Activated CD4-positive, alpha-beta T cell treated with anti-CD3 and anti-CD28 coated beads, Interleukin-2, amount 50 U/mL, for 16 hours (primary cell): ENCODE measurements at places on chromosomes 5 and 9.

GRCh38 chr9:6845880-6846279 is 88.1 kb downstream of the KDM4C start:
- DNase-seq = no peak

DNA sequence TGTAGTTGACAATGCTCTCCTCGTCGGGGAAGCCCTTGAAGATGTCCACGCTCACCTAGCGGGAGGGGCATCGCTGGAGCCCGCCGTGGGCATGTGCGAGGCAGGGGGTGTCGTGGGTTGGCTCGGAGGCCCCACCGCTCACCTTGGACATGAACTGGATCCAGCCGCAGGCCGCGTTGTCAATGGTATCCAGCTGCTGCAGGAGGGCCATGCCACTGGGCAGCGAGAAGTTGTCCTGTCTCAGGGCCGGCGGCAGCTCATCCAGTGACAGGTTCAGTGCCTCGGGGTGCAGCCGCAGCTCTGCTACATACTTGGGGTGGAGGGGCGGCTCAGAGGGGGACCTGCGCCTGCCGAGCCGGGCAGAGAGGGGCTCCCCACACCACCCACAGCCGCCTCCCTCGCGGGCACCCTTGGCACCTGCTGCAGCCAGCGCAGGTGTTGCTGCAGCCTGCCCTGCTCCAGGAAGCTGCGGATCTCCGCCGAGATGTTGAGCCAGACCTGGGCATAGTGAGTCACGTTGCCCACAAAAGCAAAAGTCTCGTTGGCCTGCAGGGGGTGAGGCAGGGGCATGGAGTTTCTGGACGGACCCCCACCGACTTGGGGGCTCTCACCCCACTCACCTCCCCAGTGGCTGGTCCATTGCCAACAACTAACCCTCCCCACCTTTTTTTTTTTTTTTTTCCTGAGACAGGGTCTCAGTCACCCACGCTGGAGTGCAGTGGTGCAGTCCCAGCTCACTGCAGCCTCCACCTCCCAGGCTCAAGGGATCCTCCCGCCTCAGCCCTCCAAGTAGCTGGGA is 9.1 kb downstream of the ABCA2 start:
- DNase-seq = no peak

GRCh38 chr9:19230355-19231125 is at the start of gene DENND4C:
Gene DENND4C (plus strand): TSS chr9:19230693. CDS start chr9:19276175, 45,482 bp downstream.
- peak; percentile 85 for DNase-seq

- DNase-seq = no peak
Observed at GRCh38 chr9:129814432-129815223, 9.3 kb downstream of the TOR1A start.

DNA sequence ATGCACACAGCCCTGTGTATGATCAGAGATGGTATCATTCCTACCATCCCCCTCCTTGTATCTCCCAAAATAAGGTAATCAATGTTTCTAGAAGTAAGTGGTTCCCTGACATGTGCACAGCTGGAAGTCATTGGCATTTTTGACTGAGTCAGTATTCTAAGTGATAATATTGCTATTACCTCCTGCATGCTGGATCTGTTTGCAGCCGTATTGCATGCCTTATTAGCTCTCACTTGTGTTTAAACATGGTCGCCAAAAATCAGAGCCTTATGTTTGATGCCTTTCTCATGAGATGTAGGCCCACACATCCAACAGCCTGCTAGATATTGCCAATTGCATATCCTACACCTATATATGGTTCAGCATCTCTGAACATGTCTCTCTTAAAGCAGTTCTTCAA is 254.3 kb downstream of the CDH12 start:
- no peak for DNase-seq

- DNase-seq = no peak
Observed at GRCh38 chr5:158301186-158301585, 442.2 kb upstream of the CLINT1 start.

DNA sequence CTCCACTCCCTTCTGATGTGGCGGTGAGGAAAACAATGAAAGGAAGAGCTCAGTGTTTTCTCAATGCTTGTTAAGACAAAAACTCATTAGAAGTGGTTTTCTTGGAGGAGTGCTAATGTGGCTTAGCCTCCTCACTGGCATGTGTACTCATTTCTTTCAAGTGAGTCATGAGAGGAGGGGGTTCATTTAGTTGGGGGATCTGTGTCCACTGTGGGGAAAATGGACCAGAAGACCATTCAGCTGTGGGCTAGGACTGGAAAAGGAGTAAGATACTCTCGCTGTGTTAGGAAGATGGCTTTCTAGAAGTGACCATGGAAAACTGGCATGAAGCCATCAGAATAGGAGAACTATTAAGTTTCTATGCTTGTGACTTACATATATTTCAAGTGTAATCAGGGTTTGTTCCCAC is 23.5 kb downstream of the KLF9 start:
- no peak for DNase-seq

DNA sequence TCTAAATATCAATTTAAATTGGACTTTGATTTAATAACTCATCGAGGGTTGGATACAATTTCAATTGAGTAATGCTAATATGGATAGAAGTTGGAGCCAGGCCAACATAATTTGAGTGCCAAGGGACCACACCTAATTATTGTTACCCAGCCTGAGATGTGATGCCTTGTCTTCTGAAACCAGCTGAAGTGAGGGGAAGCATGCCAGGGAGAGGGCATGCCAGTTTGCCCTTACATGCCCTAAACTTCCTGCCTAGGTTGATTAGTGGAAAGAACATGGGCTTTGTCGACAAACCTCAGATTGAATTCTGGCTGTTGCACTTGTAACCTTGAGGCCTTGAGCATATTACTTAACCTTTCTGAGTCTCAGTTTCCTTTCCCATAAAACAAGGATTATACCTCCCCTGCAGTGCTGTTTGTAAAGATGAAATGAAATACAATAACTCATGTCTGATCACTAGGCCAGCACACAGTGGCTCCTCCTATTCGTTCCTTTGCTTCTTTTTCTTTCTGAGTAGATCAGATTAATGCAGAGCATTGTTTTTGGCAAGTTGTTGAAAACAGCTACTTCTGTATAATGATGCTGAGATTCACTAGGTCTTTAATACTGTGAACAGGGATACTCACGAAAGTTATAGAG is 412.8 kb downstream of the TLE4 start:
- no peak for DNase-seq

DNA sequence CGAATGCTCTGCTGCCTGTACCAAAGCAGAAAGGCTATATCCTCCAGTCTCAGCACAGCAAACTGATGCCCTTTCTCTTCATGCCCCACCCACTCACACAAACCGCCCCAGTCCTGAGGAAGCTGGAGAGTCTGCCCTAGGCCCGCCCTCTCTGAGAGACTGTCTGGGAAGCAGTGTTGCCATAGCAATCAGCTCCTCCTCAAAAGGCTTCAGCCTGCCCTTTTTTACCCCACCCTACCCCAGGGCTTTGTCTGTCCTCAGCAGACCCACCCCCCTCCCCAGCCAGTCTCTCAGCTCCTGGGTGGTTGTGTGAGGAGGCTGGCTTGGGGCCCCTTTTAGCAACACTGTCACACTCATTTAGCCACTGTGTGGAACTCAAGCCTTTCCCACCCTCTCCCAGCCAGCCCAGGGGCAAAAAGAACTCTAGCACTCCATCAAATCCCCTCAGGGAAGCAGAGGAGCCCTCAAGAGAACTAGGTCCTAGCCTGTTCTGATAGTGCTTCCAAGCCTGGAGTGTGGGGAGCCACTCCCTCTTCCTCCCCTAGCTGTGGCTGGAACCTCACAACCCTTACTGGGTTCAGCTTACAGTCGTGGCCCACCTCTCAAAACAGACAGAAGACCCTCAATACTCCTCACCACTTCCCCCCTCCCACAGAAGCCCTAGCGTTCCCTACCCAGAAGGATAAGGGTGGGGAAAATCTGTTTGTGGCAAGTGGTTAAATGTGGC is 1.4 kb downstream of the ATOSB start:
- DNase-seq = peak; percentile 77

GRCh38 chr9:100591139-100591538 is 13.3 kb downstream of the CAVIN4 start:
- no peak for DNase-seq

- no peak for DNase-seq
Observed at GRCh38 chr9:29214154-29214689, 1640.9 kb upstream of the C9orf72 start.

DNA sequence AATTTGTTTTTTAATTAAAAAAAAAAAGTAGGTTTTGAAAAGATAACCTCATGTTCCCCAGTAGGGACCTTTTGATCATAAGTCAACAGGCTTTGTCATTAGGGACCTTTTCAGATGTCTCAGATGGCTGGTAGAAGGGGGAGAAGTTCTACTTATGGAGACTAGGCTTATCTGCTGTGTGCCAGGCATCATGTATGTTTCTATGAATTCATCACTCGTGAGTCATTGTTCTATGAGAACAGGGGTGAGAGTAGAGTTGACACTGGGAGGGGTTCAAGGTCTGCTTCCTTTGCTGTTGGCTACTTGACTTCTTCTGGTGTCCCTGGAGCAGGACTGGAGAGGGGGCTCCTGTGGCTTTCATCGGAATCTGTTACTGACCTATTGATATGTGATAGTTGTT is 138.8 kb downstream of the KDM4C start:
- peak; percentile 29 for DNase-seq

DNA sequence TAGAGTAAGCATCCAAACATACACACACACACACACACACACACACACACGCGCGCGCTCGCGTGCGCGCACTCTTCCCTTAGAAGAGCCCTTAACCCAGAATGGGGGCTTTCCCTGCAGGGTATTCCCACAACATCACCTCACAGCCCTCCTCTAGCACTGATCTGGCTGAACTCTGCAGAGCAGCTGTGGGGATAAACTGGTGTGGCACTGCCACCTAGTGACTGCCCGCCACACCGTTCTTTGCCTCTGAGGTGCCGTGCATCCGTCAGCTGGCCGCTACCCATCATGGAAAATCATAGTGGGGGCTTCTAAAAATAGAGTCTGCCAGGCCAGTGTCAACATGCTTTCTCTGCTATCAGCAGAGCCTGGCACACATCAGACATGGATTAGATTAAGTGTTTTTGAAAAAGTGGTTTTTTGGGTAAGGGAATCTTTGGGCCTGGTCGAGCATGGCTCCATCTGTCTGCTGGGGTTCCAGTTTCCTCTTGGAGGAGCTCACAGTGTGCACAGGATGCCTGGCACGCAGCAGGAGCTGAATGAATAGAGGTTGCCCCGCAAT is 88.1 kb downstream of the KCNN2 start:
- DNase-seq = peak; percentile 48
